ENCODE measurements at places on chromosomes 5 and 9. TPM values are rescaled to one million over a fixed set of nuclear protein-coding genes. Genes with fewer than 3 reads are reported as not detected.

Gene DDX4
- total RNA-seq = 0.04 TPM

Gene GRM6
- not detected for total RNA-seq

Gene STPG3
- not detected for total RNA-seq

Gene LMNB1
- total RNA-seq = 32.4 TPM

Gene SIT1
- 0.09 TPM for total RNA-seq

Gene FGF18
- 27.8 TPM for total RNA-seq

Gene TMC1
- 0.49 TPM for total RNA-seq

Gene IL9
- total RNA-seq = not detected

Gene TPPP
- 3.9 TPM for total RNA-seq

Gene RANBP17
- 21.3 TPM for total RNA-seq

Gene ORM2
- not detected for total RNA-seq

Gene CAMK2A
- 48.8 TPM for total RNA-seq

Gene ENG
- total RNA-seq = 9.3 TPM

Gene SYNPO
- total RNA-seq = 7.7 TPM

Gene PPP3R2
- total RNA-seq = 0.04 TPM

Gene KIF20A
- total RNA-seq = 17.8 TPM

Gene PAPPA
- total RNA-seq = 1.3 TPM

Gene LRRC19
- total RNA-seq = not detected

Gene ZDHHC11
- 2.8 TPM for total RNA-seq

Gene MLANA
- total RNA-seq = not detected

Gene KIF12
- total RNA-seq = 0.13 TPM

Gene CDKN2B
- total RNA-seq = 0.31 TPM

Gene CCDC171
- 3.5 TPM for total RNA-seq

Gene PCDHB12
- 2.4 TPM for total RNA-seq

Gene NEURL1B
- 27.3 TPM for total RNA-seq

Gene TAS2R1
- total RNA-seq = not detected

Gene ADAMTS13
- total RNA-seq = 3.4 TPM

Gene N4BP3
- total RNA-seq = 19.6 TPM

Gene POLR1E
- 32.0 TPM for total RNA-seq

Gene ANGPTL2
- total RNA-seq = 75.6 TPM

Gene STC2
- total RNA-seq = 6.4 TPM

Gene GRXCR2
- not detected for total RNA-seq

Gene ZBED3
- total RNA-seq = 3.2 TPM

Gene TMEM174
- not detected for total RNA-seq

Measured in muscle of leg (tissue), 16 donors.